ENCODE measurements at places on chromosomes 13 and 19.

GRCh38 chr19:48745208-48745995 lies 1.3 kb downstream of the IZUMO1 start:
- DNase-seq, result peak; percentile 32

GRCh38 chr19:1189419-1189818 lies 15.4 kb upstream of the SBNO2 start:
- no peak for DNase-seq

- DNase-seq, result no peak
Observed at GRCh38 chr19:21626924-21627697, 121.7 kb downstream of the ZNF429 start.

DNA sequence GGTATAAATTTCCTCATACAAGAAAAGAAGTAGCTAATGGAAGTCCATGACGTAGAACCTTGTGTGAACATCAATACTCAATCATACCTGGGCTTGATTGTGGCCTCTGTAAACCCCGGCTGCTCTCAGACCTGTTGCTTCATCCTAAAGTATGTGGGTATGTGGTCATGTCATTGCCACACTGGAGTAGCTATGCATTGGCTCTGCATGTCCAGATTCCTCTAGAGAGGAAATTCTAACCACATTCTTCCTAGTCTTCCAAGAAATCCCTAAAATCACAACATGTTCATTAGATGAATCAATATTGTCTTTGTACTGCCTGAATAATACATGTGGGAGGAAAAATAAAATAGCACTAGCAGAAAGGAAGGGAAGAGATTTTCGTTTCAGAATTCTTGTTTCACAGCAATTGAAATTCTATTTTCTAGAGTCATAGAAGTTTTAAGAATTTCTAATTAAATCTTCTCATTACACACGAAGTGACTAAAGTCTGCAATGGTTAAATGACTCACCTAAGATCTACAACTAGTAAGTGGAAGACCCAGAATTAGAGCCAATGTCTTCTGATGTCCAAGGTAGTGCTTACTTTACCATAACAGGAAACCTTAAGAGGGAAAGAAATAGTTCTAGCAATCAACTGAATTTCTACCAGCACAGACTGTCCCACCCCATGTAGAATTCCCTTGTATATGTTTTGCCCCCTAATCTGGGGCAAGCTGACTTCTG lies 28.0 kb downstream of the RXFP2 start:
- DNase-seq, result no peak

GRCh38 chr19:16185768-16186123 lies 536 bp downstream of the FAM32A start:
- no peak for DNase-seq

DNA sequence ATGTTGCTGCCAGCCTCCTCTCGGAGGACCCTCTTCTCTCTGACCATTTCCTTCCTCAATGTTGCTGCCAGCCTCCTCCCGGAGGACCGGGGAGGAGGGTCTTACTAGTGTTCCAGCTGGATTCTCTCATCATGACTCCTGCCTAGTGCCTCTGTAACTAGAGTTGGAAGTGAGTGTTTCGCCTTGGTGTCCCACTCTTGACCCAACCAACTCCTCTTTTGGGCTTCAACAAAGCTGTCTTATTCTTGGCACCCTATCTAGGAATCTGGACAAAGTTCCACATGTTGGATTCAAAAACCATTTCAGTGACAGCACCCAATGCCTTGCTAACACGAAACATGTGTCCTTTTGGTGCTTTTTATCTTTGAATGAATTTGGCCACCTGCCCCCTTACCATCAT lies 165.4 kb downstream of the GPC5 start:
- DNase-seq, result no peak

DNA sequence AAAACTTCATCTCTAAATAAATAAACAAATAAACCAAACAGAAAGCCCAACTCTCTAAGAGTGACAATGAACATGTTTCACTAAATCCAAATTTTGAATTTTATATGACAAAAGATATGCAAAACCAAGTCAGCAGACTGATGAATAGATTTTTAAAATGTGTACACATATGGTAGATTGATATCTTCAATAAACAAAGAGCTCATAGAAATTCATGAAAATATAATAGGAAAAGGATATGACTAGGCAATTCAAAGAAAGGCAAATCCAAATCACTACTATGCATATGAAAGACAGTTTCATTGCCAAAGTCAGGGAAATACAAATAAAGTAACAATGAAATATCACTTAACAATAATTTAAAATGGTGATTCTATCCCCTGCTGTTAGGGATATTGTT lies 63.7 kb upstream of the NBEA start:
- no peak for DNase-seq

DNA sequence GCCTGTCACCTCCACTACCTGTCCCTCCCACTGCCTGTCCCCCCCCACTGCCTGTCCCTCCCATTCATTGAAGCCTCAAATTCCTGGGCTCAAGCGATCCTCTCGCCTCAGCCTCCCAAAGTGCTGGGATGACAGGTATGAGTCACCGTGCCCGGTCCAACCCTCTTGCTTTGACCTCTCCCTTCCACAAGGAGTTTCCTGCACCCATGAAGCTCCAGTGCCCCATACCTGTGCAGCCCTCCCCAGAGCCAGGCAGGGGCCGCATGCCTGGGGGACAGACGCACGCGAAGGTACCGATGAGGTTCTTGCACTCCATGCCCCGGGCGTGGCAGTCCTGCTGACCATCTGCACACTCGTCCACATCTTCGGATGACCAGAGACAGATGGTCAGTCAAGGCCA lies 34.3 kb downstream of the CCL25 start:
- DNase-seq, result no peak

DNA sequence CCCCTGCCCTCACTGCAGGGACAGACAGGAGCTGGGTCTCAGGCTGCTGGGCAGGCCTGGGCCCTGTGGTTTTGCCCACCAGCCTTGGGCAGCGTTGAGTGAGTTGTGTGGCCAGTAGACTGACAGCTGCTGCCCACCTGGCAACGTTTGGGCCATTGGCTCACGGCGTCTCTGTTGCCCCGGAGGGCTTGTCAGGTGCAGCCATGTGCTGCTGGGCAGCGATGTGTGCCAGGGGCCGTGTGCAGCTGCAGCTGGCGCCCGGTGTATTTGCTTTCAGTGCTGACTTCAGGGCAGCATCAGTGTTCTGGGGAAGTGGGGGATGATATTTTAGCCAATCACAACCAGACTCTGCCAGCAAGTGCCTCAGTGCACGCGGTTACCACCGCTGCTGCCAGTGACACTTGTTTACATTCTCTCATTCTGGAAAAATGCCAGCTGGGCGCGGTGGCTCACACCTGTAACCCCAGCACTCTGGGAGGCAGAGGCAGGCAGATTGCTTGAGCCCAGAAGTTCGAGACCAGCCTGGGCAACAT lies 10.6 kb downstream of the FZR1 start:
- peak; percentile 94 for DNase-seq

GRCh38 chr19:15249528-15249874 lies 17.3 kb upstream of the EPHX3 start:
- DNase-seq, result no peak

Measured in NCI-H1092 (cell line).